ENCODE measurements at places on chromosomes 13 and 19.

DNA sequence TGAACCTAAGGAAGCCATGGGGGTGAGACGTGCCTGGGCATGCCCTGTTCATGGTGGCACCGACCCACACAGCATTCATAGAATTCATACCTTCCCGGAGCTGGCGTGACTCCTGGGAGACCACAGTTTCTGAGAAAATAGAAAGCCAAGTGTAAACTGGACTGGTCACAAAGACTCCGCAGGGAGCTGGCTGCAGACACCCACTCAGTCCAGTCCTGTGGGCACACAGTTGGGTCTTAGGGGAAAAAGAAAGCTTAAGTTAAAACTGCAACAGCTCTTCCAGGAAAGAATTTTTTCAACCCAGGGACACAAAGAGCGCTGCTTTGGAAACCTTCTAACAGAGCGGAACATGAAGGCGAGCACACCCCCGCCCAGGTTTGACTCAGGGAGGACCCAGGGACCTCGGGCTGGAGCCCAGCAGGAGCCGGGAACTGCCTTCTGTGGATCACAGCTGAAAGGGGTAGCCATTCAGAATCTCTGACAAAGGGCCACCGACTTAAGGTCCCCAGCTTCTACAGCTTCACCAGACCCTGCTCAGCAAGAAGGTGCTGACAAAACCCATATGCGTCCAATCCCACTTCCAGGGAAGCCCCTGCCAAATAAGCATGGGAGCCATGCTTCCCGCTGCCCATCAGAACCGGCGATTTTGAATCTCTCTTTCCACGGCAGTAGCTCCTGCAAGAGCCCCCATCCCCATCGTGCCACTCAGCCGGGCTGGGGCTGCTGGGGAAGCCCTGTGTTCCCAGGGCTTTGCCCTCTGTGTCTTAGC is 183.7 kb downstream of the COL4A1 start:
- no peak for DNase-seq

DNA sequence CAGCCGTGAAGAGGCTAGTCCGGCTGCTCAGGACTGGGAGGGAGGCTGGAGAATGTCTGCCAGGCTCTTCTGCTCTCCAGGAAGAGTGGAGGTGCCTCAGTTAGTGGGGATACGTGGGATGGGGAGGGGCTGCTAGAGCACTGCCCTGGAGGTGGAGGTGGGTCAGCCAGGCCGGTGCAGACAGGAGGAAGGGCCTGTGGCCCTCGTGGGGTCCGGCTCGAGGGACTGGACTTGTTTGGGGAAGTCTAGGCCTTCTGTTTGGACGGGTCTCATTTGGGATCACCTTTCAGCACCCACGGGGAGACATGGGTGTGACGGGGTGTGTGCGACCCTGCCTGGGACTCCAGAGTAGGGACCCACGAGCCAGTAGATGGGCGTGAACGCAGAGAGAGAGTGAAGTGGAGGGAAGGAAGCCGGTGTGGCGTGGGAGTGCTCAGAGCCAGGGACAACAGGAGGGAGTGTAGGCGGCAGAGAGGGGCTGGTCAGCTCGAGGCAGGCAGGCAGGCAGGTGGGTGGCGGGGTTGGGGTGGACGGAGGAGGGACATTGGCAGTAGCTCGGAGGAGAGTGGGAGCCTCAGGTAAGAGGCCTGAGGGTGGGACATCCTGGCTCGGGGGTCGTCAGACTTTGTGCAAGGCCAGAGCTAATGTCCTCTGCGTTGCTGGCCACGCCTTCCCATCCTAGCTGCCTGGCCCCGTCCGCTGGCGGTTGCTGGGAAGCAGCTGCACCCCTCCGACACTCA is 11.5 kb downstream of the EPN1 start:
- DNase-seq: no peak

GRCh38 chr13:31049833-31050232 is 111.9 kb downstream of the HSPH1 start:
- no peak for DNase-seq

- no peak for DNase-seq
These were observed 2.2 kb downstream of the APC2 start for GRCh38 chr19:1451916-1452801.

DNA sequence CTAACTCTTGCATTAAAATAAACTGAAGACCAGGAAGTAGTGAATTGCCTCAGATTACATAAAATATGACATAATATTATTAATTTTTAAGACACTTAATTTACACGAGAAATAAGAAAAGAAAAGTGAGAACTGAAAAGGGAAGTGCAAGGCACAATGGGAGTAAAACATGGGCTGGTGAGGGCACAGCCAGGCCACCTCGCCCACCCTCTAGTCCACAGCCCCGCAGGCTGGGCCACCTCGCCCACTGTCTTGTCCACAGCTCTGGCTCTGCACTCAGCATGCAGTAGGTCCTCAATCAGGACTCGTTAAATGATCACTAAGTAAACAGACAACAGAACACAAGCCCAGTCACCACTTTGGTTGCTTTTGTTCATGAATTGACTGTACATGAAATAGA is 67.8 kb upstream of the ARHGEF7 start:
- DNase-seq: no peak

DNA sequence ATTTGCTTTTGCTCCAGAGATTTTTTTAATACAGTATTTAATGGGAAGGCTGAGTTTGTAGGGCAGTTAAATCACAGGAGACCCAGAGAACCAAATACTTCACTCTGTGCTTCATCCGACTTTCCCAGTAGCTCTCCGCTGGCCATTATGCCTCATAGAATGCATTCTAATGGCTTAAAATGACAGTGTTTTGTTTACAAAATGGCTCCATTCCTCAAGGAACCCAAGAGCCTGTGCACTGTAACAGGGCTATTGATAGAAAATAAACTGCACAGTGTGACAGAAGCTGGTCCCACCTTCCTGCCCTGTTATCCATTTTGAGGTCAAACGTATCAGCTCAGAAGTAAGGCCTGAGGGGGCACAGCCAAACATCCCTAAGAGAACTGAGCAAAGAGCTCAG is 136.5 kb downstream of the RAP2A start:
- no peak for DNase-seq

- no peak for DNase-seq
These were observed 40.8 kb downstream of the ZSWIM4 start for GRCh38 chr19:13835791-13836723.

GRCh38 chr13:67855741-67856238 is 625.7 kb upstream of the PCDH9 start:
- DNase-seq: no peak

- no peak for DNase-seq
These were observed 1824.2 kb downstream of the OLFM4 start for GRCh38 chr13:54852831-54853230.

- no peak for DNase-seq
These were observed 7.5 kb downstream of the ZNF331 start for GRCh38 chr19:53545271-53546065.

DNA sequence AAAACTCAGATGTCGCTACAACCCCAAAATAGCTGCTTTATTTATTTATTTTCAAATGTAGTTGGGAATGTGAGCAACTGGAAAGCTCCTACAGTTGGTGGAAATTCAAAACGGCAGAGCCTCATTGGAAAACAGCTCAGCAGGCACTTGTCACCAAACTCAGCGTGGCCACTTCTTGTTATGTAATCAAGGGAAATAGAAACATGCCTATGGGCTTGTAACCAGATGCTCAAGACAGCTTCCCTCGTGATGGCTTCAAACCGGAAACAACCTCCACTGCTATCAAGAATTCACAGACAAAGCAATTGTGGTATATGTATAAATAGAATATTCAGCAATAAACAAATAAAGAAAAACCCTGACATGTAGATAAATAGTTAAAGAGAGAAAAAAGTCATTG is 627.8 kb upstream of the SLC10A2 start:
- no peak for DNase-seq

DNA sequence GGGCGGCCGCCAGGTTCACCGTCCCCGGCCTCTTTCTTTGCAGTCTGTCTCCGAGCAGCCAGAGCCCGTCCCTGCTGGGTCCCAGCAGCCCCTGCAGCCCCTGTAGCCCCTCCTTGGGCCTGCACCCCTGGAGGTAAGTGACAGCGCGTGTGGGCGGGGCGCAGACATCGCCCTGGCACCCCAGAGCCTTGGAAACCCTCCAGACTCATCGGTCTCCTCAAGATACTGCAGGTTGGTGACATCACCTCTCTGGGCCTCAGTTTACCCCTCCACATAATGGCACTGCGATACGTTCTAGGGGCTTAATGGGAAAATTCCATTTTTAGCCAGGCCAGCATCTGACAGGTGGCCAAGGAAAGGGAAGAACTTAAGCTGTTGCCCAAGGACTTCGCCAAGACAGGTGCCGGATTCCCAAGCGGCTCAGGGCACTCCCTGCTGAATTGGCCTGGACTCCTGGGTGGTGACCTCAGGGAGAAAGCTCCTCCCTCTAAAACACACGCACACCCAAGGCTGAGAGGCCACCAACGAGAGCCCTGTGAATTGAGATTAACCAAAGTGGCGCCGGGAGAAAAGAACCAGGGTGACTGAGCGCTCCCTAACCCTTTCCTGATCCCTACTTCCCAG is 13.1 kb downstream of the MAST3 start:
- no peak for DNase-seq

DNA sequence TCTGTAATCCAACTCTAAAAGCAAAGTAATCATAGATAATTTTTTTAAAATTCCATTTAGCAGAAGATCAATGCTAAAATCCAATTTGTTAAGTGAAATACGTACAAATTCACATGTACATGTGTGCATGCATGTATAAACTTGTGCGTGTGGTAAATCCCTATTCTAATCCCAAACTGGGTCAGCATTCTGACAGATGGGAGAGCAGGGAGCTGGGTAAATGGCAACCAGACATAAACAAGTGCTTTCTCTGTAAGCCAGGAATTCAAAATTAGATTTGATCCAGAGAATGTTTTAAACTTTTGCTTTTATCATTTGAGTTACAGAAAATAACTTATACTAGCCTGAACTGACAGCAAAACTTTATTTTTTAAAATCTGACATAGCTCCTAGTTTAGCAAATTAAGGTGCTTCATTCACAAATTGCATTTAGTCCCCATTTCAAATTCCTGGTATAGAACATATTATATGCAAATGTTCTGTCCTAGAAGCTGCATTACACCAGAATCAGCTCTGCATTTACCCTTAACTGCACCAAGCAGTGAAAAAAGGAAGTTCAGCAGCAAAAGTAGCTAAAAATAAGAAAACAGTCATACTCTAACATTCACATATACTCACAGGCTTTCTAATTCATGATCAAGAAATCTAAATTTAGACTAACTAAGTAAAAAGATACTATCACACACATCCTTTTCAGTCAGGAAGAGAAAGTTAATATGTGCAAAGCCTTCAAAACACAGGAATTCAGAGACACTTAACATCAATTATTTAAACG is 32.6 kb downstream of the UBL3 start:
- no peak for DNase-seq

DNA sequence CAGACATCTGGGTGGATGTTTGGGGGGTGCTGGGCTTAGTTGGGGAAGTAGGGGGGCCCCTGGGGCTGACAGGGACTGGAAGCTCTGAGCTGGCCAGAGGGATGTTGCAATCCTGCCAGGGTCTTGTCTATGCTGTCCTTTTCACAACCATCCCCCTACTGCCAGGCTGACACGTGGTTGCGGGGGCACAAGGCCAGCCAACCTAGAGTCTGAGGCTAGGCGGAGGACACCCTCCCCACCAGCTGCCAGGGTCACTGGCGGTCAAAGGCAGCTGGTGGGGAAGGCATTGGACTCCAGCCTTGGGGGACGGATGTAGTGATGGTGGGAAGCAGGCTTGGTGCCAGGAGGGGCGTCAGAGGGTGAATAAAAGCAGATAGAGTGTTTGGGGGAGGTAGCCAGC is 1.6 kb upstream of the APOC1 start:
- DNase-seq: no peak

DNA sequence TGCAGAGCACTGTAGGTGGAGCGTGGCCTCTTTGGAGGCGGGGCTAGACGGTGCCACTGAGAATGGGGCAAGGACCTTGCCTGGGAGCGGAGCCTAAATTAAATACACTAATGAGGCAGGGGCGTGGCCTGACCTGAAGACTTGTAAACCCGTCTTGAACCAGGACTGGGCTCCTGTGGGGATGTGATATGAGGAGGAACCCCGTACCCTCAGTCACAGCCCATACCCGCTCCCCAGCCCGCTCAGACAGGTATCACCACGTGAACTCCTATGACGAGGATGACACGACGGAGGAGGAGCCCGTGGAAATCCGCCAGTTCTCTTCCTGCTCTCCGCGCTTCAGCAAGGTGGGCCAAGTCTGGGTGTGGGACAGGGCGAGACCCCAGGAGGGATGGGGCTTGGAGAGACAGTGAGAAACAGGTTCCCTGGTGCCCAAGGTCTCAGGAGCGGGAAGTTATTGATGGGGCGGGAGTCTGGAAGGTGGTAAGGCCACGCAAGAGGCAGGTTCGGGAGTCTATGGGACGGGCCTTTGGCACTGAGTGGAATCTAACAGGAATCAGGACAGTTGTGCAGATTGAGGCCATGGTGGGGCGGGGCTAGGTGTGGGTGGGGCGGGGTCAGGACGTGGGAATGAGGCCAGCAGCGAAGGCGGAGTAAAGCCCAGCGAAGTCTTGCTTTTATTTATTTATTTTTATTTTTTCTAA is 14.7 kb downstream of the DNASE2 start:
- DNase-seq: no peak

GRCh38 chr13:43373400-43373799 is 350.0 kb downstream of the DNAJC15 start:
- DNase-seq: no peak

DNA sequence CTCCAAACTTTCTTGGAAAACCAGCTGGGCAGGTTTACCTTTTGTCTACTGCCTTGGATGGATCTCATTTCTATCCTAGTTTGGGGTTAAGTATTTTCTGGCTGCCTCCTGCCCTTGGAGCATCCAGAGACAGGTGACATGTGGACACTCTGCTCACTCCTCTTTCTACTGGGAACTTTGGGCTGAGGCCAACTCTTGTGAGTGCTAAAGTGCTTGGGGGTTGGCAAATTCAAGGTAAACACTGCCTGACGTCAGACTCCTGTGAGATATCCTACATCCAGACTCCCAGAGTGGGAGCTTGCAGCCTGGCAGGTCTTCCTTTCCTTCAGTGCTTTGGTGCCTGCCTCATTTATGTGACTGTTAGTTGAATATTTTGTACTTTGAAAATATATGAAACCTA is 388.1 kb downstream of the KCNRG start:
- no peak for DNase-seq

GRCh38 chr13:110907301-110907700 is 7.6 kb downstream of the ANKRD10 start:
- DNase-seq: no peak

- DNase-seq: no peak
These were observed 36.8 kb downstream of the N4BP2L1 start for GRCh38 chr13:32391101-32391619.

- no peak for DNase-seq
These were observed 6.4 kb upstream of the DIRAS1 start for GRCh38 chr19:2727640-2727944.

DNA sequence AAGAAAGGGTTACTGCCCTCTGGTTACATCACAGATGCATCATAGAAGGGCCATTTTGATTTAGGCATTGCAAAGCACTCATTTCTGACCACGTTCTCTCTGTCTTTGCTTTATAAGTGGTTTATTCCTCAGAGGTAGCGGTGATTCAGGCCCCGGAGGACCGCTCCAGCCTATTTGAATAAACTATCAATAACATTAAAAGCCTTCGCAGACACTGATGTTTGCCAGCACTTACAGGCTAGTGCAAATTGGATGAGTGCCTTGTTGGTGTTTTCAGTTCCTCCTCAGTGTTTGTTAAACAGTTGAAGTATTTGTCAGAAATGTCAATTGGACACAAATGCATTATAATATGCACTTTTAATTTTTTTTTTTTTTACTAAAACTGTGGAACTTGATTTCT is 120.2 kb downstream of the RXFP2 start:
- no peak for DNase-seq
